ENCODE measurements at places on chromosomes 4 and X.

DNA sequence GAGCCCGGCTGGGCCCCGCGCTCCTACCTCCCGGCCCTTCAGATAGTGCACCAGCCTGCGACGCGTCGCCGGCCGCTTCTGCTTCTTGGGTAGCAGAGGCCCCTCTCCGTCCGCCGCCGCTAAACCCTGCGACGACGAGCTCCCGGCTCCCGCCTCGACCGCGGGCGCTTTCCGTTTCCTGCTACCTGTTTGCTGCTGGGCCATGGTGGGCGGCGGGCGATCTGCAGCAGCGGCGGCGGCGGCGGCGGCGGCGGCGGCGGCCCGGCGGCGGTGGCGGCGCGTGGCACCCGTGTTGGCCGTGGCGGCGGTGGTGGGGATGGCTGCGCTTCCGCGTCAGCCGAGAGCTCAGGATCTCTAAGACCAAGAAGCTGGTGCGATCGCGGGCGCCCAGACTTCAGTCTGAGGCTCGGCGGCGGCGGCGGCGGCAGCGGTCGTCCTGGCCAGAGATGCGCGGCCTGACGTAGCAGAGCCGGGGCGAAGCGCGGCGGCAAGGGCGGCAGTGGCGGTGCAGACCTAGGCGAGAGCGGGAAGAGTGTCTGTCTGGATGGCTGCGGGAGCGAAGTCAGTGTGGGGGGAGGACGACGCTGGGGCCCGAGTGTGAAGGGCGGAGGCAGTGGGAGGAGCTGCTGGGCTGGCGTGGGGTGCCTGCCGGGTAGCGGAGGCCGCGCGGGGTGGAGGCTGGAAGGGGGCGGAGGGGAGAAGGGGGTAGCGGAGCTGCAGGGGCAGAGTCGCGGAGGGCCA lies at the start of gene DCAF12L2:
Gene DCAF12L2, minus strand, starts transcription at position 569 of the 741 bp plus-strand sequence. Its CDS starts 365 bp downstream, at position 204.
- ATAC-seq = no peak

DNA sequence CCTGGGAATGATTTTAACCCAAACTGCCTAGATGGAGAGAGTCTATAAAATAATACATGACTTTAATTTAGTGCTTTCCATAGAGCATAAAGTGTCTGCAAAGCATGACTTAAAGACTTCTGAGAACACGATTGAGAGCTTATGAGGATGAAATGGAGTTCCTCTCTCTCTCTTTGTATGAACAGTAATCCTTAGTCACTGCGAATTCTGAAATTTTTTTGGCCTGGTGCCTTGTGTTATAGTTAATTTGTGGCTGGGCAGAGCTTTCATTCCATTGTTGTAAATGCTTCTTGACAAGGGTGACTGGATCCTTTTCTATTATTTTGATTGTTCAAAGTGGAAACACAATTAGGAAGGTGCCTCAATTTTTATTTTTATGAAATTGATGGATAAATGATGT lies 179.5 kb downstream of the CEP135 start:
- ATAC-seq = peak; percentile 80

DNA sequence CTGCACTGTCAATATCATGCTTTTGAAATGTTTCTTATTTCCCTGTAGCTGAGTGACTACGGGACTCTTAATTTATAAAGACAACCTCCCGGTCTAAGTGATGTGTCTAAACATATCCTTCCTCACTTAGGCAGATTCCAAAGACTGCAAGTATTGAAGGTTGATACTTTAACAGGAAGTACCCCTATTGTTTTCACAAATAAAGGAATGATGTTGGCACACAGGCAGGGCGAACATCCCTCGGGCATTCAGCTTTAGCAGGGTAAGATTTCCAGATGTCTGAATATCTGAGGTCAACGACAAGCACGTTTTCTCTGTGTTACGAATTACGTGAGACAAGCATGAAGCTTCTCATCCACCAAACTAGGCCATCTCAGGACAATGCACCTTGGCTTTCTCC lies 638.0 kb upstream of the FRG1 start:
- no peak for ATAC-seq

DNA sequence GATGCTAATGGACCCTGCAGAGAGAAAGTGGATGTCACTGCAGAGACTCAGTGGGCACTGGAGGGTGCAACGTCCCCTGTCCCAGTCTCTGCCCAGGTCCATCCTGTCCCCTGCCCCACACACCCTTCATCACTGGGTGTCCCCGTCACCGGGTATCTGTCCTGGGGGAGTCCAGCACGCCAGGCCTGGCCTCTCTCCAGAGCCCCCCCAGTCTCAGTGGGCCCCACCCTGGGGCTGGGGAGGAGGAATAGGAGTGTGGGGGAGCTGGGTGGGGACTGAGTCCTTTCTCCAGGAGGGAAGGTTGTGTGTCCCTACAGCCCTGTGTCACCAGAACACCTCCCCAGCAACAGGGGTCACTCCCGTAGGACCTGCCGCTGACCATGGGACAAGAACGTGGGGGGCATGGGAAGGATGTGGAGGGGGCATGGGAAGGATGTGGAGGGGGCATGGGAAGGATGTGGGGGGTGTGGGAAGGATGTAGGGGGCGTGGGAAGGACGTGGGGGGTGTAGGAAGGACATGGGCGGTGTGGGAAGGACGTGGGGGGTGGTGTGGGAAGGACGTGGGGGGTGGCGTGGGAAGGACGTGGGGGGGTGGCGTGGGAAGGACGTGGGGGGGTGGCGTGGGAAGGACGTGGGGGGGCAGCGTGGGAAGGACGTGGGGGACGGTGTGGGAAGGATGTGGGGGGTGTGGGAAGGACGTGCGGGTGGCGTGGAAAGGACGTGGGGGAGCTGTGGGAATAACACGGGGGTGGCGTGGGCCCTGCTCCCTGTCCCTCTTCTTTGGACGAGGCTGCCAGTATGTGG lies 21.0 kb upstream of the SPON2 start:
- no peak for ATAC-seq

GRCh38 chrX:74085642-74086236 lies 218.2 kb upstream of the ZCCHC13 start:
- no peak for ATAC-seq

DNA sequence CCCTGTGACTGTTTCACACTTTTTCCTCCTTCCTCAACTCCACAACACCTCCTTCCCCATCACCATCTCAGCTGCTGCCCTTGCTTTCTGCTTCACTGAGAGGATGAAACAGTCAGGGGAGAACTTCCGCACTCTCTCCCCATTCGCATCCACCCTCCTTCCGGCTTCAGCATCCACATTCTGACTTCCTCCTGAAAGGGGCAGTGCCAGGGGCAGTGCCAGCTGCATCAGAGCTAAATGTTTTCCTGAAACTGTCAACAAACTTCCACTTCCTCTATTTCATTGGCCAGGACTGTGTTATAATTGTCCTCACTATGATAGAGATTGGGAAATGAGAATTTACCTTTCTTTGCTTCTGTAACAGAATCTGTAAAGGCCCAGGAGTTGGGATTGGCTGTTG lies 18.2 kb upstream of the RASL11B start:
- no peak for ATAC-seq

- no peak for ATAC-seq
Measured at GRCh38 chrX:12567857-12568256, 223.4 kb upstream of the PRPS2 start.

DNA sequence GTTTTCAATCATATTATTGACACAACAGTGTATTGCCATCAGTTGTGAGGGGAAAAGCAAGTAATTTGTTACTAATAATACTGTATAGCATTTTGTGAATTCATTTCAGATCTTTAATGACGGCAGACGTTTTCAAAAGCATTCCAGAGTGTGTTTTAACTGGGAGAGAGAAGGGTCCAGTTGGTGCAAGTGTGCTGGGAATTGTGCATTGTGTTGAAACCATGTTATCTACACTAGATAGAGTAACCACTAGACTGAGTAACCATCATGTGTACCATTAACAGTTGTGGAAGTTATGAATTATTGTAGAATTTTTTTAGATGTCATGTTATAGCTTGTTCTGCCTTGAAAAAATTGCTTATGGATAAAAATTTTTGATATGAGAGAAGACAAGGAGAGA lies 104.5 kb upstream of the VEGFC start:
- no peak for ATAC-seq

- no peak for ATAC-seq
Measured at GRCh38 chrX:109856974-109857373, 123.9 kb upstream of the ACSL4 start.

DNA sequence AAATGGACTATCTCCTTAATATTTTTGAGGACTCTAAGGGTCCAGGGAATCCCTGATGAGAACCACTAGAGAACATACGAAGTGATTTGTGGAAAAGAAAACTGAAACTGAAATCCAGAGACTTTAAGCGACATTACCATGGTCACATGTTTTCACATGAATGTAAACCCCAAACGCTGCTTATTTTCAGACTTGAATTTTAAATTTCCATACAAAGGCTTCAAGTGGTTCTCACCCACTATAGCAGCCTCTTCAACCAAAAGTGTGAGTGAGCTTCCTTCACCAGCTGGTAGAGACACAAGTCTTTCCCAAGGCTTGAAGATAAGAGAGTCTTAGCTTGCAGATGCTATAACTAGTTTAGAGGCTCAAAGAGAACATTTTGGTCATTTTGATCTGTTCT lies 232.7 kb downstream of the MGST2 start:
- ATAC-seq = no peak

DNA sequence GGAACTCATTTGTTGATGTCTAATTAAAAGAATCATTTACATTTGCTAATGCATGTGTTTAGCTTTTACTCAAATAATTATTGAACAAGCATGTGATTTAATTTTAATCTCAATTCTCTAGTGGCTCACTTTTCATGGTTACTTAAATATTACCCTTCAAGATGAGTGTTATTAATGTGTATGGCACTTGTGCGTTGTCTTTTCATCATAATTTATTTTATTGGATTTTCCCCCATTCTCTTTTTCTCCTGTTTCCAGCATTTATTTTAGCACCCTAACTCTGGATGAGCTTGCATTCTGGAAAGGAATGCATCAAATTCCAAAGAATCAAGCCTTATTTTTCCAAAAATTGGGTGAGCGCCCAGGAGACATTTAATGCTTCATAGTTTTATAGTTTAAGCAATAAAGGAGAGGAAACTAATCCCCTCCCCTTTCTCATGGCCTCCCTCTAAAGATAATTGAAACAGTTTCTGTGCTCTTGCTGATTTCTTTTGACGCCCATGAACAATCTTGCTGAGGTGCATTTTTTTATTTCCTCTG lies 191.1 kb upstream of the FAT4 start:
- ATAC-seq = no peak
